ENCODE measurements at places on chromosomes 16 and 17.

DNA sequence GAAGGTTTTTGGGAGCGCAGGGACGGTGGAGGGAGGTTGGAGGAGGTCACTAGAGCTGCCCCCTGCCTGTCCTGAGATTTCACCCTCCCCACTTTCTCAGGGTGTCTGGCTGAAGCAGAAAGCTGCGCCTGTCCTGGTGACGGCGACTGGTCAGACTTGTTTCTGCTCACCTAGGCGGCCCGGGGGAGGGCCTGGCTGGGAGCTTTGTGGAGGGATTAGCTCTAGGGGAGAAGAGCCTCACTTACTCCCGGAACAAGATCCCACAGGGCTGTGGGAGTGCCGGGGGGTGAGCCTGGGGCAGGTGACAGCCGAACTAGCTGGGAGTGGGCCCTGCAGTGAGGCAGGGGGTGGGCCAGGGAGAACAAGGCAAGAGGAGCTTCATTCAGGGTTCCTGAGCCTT is 11.5 kb downstream of the NHERF1 start:
- no peaks in the 10 kb centered on the region for H3K27me3 ChIP-seq
- no peak overlapping the region for H3K4me3 ChIP-seq
- H3K36me3 ChIP-seq: no peaks in the 10 kb centered on the region
- no peak for DNase-seq
- H3K4me1 ChIP-seq: peaks cover 70% of the 10 kb centered on the region
- peak overlapping the region; percentile 85 for H3K27ac ChIP-seq

DNA sequence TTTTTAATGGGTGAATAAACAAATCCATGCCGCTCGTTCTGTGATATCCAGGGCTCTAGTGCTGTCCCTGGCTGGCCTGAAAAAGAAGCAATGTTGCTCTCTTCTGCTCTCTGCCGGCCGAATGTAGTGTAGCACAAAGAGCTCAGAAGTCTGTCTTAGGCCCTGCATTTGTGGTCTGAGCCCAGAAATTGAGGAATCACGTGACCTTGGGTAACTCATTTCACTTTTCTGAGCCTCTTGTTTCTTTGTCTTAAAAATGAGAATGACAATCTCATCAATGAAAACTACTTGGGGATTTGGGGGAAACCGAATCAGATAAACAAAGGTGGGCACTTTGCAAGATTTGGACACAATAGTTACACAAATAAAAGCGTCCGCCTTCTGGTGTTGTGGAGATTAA is 381.6 kb upstream of the ASIC2 start:
- no peaks in the 10 kb centered on the region for H3K27me3 ChIP-seq
- H3K27ac ChIP-seq: no peak overlapping the region
- no peak overlapping the region for H3K4me3 ChIP-seq
- DNase-seq: peak; percentile 68
- no peaks in the 10 kb centered on the region for H3K4me1 ChIP-seq

DNA sequence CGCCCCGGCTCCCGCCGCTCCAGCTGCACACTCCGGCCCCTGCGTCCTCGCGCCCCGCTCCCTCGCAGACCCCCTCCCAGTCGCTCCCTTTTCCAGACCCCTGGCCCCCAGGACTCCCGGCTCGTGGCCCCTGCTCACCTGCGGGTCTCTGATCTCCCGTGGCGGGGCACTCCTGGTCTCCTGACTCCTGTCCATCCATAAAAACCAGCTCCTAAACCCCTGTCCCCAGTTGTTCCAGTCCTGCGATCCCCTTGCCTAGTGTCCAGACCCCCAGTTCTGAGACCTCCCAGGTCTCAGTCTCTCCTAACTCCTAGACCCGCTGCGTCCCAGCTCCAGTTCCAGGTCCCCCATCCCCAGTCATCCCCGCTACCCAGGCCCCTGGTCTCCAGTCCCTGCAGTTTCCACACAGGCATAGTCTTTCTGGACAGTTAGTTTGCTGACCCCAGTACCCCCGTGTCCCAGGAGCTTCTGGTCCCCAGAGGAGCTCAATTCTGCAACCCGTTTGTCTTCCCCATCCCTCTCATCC is 379 bp downstream of the SNX29 start:
- DNase-seq: no peak
- peaks cover 4% of the 10 kb centered on the region for H3K36me3 ChIP-seq

GRCh38 chr17:8692916-8693315 is 51.7 kb downstream of the CCDC42 start:
- no peak for DNase-seq
- no peaks in the 10 kb centered on the region for H3K27me3 ChIP-seq
- H3K4me3 ChIP-seq: no peak overlapping the region
- no peaks in the 10 kb centered on the region for H3K4me1 ChIP-seq
- no peak overlapping the region for H3K27ac ChIP-seq
- H3K36me3 ChIP-seq: no peaks in the 10 kb centered on the region

DNA sequence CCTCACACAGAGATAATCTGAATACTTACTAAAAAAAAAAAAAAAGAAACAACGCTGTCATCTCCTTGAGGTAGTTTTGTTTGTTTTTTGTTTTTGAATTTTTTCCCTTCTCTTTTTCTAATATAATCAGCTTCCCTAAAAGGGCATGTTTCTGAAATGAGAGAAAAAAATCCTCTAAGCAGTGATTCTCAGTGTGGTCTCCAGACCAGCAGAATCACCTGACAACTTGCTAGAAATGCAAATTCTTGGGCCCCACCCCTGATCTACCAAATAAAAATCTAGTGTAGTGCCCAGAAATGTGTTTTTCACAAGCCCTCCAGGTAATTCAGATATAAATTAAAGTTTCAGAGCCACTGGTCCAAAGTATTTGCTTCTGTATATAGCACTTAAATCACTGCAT is 65.4 kb downstream of the SSH2 start:
- H3K27me3 ChIP-seq: no peaks in the 10 kb centered on the region
- H3K27ac ChIP-seq: no peak overlapping the region
- DNase-seq: no peak

DNA sequence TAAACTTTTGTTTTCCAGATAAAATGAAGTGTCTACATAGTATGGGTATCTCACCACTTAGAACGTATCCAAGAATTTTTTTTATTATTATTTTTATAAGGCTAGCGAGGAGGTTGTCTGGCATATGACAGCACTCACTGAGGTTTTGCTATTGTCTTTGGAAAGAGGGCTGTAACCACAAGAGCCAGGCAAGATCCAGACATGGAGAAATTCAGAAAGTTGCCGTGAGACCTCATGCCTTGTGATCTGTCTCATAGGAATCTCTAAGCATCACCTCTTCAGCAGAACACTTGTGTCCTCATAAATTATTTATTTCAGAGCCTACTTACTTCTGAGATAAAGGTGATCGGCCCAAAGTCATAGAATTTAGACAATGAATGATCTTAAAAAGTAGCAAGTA is 410.8 kb downstream of the CDH11 start:
- no peak for DNase-seq
- no peak overlapping the region for H3K4me3 ChIP-seq
- no peaks in the 10 kb centered on the region for H3K4me1 ChIP-seq
- H3K36me3 ChIP-seq: no peaks in the 10 kb centered on the region
- H3K27me3 ChIP-seq: no peaks in the 10 kb centered on the region

- no peaks in the 10 kb centered on the region for H3K4me1 ChIP-seq
- no peak overlapping the region for H3K27ac ChIP-seq
- H3K27me3 ChIP-seq: no peaks in the 10 kb centered on the region
- H3K36me3 ChIP-seq: peaks cover 26% of the 10 kb centered on the region
- no peak overlapping the region for H3K4me3 ChIP-seq
These were observed 34.8 kb downstream of the UBN1 start for GRCh38 chr16:4882000-4882632.

GRCh38 chr17:50322271-50322670 is 23.7 kb upstream of the XYLT2 start:
- H3K36me3 ChIP-seq: no peaks in the 10 kb centered on the region
- no peak overlapping the region for H3K4me3 ChIP-seq
- H3K4me1 ChIP-seq: no peaks in the 10 kb centered on the region
- no peak overlapping the region for H3K27ac ChIP-seq
- DNase-seq: no peak
- H3K27me3 ChIP-seq: no peaks in the 10 kb centered on the region

- no peaks in the 10 kb centered on the region for H3K36me3 ChIP-seq
- H3K27me3 ChIP-seq: no peaks in the 10 kb centered on the region
- DNase-seq: no peak
- H3K4me3 ChIP-seq: no peak overlapping the region
- H3K4me1 ChIP-seq: no peaks in the 10 kb centered on the region
- no peak overlapping the region for H3K27ac ChIP-seq
These were observed 46.4 kb downstream of the PITPNM3 start for GRCh38 chr17:6509921-6510320.

DNA sequence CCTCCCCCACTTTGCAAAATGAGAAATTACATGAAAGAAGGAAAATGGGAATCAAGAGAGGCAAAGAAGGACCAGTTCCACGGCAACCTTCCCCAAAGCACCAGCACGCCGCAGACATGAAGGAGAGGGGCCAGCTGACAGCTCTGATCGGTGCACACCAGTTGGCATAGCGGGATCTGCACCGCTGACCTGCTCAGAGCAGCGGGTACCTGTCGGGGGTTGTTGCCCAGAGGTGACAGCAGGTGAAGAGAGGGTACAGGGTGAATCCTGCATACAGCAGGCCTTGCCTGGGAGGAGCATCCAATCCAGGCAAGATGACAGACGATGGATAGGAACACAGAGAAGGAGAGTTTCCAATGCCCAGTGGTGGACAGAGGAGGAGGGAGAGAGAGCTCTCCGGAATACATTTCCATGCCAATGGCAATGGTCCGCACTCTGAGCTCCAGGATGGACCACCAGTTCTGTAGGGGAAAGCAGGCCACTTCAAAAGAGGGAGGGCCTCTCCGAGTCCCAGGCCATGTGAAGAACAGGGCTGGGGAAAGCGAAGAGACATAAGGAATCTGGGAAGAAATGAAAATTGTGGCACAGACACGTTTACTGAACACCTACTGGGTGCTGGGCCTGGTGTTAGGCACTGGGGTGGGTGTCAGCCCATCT is 24.0 kb downstream of the CEP295NL start:
- peak overlapping the region; percentile 98 for H3K27ac ChIP-seq
- H3K27me3 ChIP-seq: no peaks in the 10 kb centered on the region
- H3K4me3 ChIP-seq: peak overlapping the region; percentile 19
- no peaks in the 10 kb centered on the region for H3K36me3 ChIP-seq

DNA sequence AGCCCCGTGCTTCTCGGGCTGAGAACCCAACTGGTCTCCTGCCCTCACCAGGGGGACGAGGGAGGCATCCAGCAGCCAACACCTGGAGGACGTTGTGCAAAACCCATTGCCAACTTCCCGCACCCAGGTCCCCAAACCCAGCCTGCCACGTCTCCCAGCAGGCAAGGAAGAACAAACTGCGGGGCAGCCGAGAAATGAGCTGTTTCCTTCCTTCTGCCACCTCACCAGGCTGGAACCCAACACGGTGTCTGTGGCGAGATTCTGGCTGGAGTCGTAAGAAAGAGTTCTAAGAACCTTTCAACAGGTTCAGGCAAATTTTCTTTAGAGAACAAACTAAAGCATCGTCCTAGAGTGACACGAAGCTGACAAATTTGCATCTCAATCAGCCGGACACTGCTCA is 3.6 kb downstream of the SLC43A2 start:
- H3K27me3 ChIP-seq: no peaks in the 10 kb centered on the region
- no peak overlapping the region for H3K27ac ChIP-seq
- no peak for DNase-seq
- no peaks in the 10 kb centered on the region for H3K36me3 ChIP-seq

GRCh38 chr17:6592173-6592572 is 35.8 kb upstream of the PITPNM3 start:
- no peak overlapping the region for H3K4me3 ChIP-seq
- no peaks in the 10 kb centered on the region for H3K4me1 ChIP-seq
- H3K27ac ChIP-seq: no peak overlapping the region
- DNase-seq: no peak
- H3K27me3 ChIP-seq: no peaks in the 10 kb centered on the region

Measured in tibial nerve (tissue), 4 donors.